ENCODE measurements at places on chromosomes 2 and 18.

GRCh38 chr2:147017951-147018645 is 826.7 kb upstream of the ACVR2A start:
- DNase-seq = no peak

DNA sequence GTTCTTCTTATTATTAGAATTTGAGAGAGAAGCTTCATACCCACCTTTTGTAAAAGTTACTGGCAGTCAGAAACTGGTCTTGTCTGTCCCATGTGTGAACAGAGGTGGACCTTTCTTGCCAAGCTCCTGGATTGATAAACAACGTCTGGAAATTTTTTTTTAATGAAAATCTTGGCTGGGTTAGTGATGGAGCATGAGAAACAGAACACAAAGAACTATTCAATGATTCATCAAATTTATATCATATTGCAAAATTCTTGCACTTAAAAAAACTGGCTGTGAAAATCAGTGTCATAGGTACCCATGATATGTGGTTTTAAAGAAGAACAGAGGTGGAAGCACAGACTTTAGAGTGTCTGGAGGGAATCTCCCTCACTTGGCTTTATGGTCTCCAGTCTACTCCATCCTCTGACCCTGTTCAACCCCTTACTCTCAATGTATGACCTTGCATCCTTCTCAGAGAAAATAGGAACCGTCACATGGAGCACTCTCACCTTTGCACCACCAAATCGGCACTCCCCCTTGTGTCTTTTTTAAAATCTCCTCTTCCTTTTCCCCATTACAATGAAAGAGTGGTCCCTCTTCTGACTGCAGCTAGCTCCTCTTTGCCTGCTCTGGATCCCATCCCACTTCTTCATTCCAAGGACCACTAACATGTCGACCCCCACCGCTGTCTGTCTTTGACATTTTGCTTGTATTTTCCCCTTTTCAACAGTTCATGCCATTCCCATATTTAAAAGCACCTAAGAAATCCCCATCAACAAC is 58.2 kb downstream of the COPS8 start:
- DNase-seq = no peak

DNA sequence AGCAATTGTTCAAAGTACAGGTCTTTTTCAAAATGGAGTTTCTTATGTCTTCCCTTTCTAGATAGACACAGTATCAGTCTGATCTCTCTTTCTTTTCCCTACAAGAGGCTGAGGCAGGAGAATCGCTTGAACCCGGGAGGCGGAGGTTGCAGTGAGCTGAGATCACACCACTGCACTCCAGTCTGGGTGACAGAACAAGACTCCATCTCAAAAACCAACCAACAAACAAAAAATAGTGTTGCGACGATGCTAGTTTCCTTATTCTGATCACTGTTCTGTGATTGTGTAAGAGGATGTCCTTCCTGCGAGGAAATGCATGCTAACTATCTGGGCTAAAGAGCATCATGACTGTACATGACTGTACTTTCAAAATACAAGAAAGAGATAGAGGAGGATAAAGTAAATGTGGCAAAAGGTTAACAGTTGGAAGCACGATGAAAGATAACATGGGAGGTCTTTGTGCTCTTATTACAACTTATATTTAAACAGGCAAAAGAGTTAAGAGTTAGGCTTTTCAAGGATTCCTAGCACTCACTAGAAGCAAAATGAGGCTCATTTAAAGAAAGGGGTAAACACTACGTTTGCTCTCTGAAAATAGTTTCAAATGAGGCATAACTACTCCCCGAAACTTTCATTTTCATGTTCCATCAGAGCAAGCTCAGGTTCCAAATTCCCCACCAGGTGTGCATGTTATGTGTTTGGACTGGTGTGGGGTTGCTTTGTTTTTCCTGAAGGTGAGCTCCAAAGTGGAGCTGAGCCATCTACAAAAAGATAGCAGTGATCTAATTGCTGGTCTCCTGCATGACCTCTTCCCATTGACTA is 23.8 kb downstream of the SOWAHC start:
- no peak for DNase-seq

DNA sequence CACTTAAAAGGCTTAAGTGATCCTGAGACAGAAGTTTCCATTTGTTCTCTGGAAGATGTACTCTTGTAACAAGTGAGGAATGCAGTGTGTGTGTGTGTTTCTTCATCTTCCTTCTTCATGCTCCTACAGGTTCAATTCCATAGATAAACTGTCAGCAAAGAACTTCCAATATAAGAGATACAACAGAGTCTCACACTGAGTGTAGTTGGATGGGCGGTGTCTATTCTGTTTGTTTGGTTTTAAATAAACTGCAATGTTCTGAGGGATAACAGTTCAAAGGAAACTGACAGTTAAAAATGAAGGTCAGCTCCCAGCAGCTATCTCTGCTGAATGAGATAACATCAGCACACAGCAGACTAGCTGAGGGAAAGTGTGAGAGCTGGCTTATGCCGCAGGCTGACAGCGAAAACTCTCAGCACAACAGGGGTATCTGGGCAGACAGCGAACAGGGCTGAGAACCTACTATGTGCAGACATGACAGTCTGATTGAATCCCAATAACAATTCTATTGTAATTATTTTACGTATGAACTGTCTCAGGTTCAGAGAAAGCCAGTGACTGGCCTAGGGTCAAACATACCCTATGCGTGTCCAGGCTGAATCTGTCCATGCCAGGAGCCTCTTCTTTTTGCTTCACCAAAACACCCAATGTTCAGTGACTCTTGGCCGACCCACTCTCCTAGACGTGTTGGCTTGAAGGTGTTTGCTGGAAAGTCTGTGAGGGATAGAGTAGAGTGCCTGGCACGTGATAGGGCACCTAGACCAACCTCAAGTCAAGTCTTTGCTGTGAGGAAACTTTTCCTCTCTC is 201.9 kb upstream of the TRIB2 start:
- no peak for DNase-seq

- peak; percentile 71 for DNase-seq
Observed at GRCh38 chr2:169743549-169743948, 9.9 kb downstream of the KLHL23 start.

GRCh38 chr18:4203568-4204437 is 251.3 kb downstream of the DLGAP1 start:
- DNase-seq = no peak

- DNase-seq = no peak
Observed at GRCh38 chr2:85277416-85278158, 50.2 kb downstream of the TGOLN2 start.

DNA sequence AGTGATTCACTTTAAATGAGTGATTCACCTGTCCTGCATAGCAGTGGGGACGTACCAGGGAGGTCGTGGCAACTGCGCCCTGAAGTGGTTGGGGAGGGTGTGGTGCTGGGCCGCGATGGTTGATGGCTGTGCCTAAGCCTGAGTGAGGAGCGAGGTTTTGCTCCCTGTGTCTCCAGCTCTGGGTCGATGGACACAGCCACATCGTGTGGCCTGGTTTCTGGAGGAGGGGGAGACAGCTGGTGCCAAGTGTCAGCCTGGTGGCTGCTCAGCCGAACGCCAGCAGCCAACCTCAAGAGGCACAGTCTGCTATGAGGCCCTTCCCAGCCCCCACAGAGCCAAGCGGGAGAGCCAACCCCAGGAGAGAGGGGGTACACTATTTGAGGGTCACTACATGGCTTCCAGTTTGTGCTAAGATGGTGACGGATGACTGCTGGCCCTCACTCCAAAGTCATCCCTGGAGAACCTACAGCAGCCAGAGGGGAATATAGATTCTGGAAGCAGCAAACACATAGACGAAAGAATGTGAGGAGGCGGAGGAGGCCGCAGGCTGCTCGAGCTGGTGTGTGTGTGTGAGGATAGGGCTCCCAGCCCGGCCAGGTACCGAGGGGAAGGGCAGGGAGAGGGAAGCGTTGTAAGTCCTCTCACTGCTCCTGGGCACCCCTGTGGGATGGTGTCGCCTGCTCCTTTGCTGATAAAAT is 58.6 kb upstream of the OTOF start:
- DNase-seq = no peak

DNA sequence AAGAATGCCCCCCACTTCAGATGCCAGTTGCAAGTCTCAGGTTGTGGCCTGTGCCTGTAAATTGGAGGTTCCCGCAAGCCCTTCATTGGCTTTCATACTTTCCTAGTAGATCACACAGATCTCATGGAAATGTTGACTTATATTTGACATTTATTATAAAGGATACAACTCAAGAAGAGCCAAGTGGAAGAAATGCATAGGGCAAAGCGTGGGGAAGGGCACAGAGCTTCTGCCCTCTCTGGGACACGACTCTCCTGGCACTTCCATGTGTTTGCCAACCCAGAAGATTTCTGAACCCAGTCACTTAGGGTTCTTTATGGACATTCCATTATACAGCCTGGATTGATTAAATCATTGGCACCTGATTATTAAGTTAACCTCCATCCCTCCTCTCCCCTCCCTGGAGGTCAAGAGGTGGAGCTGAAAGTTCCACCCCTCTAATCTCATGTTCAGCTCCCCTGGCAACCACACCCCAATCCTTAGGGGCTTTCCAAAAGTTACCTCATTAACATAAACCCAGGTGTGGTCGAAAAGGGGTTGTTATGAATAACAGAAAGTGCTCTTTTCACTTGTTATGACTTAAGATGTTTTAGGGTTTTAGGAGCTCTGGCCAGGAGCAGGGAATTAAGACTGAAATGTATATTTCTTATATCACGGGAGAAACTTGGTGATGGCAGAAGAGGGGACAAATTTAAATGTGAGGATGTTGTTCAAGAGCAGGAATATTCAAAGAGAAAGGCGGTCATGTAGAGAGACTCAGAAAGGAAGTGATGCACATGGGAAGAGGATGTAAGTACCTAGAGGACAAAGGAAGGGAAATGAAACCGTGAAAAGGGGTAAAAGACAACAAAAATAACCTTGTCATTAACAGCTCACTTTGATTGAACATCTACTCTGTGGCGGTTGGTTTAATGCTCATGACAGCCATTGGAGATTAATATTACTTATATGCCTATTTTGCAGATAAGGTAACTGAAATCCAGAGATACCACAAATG is 31.8 kb downstream of the SP100 start:
- no peak for DNase-seq

GRCh38 chr18:416930-417329 is 83.6 kb downstream of the COLEC12 start:
- no peak for DNase-seq

DNA sequence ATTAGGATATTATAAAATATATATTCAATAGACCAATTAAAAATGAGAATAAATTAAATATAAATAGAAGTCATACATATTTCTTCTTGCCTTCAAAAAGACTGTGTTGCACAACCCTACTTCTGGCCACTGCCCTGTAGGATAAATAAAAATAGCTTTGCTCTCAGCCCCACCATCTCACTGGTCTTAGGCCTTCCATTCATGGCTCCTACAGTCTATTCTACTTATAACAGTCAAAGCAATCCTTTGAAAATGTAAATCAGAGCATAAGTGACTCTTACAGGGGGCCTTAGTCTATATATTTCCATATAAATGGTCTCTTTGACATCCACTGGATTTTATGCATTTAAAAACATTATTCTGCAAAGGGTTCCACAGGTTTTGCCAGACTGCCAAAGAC is 72.9 kb downstream of the KLF7 start:
- no peak for DNase-seq

DNA sequence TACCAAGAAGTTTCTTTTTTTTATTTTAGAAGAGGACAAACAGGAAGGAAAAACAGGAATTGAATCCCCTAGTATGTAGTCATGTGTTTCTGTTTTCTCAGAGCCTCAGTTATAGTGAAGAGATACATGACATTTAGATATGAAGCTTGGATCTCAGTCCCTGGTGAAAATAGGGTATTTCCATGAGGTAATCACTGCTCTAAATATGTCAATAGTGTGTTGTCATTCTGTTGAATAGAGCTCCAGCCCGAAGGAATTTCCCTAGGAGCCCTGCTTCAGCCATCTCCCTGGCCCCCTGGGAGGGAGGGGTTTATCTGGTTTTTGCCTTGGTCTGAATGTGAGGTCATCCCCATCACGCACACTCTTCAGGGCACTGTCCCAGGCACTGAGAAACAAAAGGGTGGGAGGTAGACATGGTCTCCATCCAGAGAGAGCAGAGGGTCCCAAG is 47.1 kb upstream of the REL start:
- no peak for DNase-seq

DNA sequence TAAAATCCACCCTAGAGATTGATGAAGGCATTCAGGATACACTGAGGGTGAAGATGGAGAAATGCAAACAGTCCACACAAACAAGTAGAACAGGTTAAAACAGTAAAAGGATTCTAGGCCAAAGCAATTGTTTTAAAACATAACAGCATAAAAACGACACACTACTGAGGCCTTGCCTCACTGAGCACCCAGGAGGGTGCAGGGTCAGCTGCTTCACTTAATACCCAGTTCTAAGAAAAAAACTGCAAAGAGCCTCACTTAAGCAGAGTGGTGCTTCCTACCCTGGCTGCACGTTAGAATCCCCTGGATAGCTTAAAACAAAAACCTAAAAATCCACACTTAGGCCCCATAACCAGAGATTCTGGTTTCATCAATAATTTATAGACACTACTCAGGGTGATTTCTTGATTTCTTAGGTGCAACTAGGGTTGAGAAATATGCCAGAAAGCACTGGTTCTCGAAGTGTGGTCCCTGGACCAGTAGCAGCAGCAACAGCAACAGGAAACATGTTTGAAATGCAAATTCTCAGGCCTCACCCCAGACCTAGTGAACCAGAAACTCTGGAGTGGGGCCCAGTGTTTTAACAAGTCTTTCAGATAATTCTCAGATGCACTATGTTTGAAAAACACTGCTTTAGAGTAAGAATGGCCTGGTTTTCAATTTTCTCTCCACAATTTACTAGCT is 279.1 kb downstream of the ZEB2 start:
- no peak for DNase-seq

DNA sequence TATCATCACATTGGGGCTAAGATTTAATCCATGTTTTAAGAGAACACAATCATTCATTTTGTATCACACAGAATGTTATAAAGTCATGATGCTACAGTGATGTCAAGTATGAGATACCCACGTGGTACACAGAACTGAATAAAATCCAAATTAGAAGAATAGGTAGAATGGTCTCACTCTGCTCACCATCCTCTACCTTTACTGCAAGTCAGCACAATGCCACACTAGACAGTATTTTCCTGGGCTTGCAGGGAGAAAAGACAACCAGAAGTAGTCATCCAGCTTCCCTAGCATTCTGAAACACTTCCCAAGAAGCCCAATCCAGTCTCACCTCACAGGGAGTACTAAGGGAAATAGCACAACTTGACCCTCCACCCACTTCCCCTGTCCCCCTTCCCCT is 856.2 kb upstream of the NRXN1 start:
- no peak for DNase-seq

Data from D341Med (cell line).